ENCODE measurements at places on chromosomes 12 and 14.

- no peak for DNase-seq
Measured at GRCh38 chr14:92480856-92481255, 32.7 kb upstream of the RIN3 start.

GRCh38 chr12:127911291-127911690 is 355.7 kb upstream of the TMEM132C start:
- DNase-seq: no peak

DNA sequence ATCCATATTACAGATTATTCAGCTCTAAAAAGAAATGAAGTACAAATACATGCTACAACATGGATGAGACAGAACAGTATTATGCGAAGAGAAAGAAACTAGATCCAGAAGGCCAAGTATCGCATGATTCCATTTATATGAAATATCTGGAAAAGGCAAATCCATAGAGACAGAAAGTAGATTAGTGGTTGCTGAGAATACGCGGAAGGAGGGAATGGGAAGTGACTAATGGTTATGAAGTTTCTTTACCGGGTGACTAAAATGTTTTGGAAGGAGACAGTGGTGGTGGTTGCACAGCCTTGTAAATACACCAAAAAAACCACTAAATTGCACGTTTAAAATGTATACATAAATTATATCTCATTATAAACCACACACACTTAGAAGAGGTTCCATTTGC is 12.5 kb downstream of the PRDM4 start:
- peak; percentile 46 for DNase-seq

- DNase-seq: no peak
Measured at GRCh38 chr12:14247166-14247565, 118.3 kb upstream of the ATF7IP start.

DNA sequence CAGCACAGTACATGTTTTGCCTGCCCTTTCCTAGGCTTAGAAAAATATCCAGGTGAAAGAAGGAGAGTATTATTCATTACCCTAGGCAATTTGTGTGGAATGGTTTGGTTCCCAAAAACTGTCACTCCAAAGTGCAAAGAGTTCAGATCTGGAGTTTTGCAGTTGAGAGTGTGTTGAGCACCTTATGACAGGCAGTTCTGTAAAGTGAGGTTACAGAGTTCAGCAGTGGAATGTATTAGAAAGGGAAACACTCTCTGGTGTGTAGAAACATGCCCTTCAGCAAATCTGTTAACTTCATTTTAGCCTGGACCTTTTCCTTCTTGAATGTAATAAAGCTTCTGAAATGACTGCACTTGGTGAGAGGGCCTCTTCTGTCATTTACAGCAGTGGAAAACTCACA is 154.0 kb upstream of the SSTR1 start:
- no peak for DNase-seq

DNA sequence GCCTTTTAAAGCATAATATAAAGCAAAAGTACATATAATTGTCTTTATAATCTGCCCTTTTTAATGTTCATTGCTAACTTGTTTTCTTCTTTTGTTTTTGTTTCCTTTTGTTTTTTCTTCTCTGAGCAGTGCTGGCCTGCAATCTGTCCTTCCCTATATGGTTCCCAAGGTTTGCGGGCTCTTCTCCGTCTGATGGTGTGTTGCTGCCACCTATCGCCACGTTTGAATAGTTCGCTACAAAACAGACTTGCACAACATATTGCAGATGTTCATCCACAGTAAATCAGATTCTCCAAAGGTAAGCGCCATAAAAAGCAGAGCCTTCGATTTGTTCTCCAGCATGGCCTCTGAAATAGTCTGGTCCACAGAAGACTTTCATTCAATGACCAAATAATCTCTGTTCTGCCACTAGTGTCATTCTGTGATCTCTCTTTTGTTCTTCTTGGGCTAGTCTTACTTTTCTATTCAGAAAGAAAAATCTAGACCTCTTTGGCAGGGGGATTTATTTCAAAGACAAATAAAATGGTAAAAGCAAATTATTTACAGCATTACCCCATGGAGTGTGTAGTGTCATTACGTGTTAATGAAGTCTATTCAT is 33.5 kb downstream of the C12orf50 start:
- peak; percentile 53 for DNase-seq

DNA sequence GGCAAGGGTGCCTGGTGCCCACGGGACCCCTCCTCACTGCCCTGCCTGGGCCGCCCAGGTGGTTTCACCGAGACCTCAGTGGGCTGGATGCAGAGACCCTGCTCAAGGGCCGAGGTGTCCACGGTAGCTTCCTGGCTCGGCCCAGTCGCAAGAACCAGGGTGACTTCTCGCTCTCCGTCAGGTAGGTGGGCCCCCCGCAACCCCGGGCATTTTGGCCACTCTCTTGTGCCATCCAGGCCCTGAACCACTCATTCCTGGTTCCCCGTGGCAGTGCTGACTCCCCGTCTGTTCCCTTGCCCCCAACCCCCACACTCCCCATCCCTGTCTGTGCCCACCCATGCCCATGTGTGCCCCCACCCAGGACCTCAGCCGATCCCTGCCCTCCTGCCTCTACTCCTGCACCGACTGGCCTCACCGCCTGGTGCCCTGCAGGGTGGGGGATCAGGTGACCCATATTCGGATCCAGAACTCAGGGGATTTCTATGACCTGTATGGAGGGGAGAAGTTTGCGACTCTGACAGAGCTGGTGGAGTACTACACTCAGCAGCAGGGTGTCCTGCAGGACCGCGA is 480 bp downstream of the PTPN6 start:
- no peak for DNase-seq

GRCh38 chr12:39440781-39441180 is 2.1 kb downstream of the KIF21A start:
- DNase-seq: no peak

- no peak for DNase-seq
Measured at GRCh38 chr12:127925971-127926370, 341.0 kb upstream of the TMEM132C start.

DNA sequence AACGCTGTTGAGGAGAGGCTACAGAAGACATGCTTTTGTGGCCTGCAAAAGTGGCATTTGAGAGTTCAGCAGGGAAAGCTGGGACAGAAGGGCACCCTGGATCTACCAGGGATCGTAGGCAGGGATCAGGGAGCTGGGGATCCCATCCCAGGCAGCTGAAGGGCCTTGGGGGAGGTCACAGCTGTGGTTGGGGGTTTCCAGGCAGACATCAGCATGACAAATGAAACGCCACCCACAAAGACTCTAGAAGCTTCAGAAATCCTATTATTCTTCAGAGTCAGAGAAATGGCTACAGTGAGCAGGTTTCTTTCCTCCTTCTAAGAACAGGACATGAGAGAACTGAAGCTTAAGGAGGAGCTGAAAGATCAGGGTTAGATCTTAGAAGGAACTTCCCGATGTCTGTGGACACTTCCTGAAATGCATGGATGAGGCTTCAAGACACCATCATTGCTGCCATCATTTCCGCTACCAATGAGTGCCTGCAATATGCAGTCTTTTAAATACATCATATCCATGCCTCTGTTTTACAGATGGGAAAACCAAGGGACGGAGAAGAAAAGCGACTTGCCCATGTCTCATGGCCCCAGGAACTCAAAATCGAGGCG is 104.3 kb downstream of the RBM19 start:
- DNase-seq: no peak

- no peak for DNase-seq
Measured at GRCh38 chr12:3009780-3010179, 50.6 kb downstream of the TEAD4 start.

DNA sequence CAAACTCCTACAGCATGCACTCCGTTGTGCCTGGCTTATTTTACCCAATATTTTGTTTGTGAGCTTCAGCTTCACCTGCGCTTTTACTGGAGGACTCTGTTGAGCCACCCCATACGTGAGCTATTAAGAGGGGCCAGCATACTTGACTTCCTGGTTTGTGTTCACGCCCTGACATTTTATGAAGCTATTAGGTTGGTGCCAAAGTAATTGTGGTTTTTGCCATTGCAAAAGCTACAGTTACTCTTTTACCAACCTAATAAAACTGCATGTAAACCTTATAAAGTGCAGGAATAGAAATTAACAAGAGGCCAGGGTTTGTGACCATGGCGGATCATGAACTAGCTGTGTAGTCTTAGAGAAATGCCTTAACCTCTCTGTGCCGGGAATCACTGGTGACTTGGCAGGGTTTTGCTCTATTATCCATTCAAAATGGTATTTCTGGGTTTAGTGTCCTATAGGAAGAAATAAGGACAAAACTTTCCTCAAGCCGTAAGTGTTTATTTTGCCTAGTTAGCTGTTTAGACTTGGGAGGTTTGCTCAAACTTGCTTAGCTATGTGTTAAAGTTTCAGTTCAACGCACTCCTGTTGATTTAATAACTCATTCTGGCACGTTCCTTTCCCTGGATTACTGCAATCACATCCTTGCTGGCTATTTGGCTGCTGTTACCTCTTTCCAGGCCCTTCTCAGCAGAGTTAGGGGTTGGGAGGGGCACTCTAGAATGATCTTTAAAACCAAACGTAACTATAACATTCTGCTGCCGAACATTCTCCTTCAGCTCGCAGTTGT is 1027.6 kb downstream of the BCL11B start:
- DNase-seq: no peak

GRCh38 chr12:43111608-43112007 is 440.4 kb downstream of the ADAMTS20 start:
- no peak for DNase-seq

DNA sequence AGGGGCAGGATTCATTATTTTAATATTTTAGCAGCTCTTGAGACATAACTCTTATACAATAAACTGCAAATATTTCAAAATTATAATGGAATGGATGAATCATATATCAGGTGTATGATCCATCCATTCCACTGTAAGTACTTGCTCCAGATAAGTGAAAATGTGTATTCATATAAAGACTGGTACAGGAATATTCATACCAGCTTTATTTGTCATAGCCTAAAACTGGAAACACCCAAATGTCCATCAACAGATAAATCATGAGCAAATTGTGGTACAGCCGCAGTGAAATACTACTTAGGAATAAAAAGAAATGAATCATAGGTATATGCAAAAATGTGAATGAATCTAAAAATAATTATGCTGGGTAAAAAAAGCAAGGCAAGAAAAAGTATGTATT is 263.6 kb upstream of the SYT10 start:
- DNase-seq: no peak

DNA sequence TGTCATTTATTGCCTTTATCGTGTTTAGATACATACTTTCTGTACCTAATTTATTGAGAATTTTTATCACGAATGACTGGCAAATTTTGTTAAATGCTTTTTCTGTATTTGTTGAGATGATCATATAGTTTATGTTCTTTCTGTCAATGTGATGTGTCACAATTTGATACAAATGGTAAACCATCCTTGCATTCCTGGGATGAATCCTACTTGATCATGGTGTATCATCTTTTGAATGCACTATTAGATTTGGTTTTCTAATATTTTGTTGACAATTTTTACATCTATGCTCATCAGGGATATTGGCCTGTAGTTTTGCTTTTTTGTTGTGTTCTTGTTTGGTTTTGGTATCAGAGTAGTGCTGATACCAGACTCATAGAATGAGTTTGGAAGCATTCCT is 185.1 kb downstream of the NUBPL start:
- no peak for DNase-seq

DNA sequence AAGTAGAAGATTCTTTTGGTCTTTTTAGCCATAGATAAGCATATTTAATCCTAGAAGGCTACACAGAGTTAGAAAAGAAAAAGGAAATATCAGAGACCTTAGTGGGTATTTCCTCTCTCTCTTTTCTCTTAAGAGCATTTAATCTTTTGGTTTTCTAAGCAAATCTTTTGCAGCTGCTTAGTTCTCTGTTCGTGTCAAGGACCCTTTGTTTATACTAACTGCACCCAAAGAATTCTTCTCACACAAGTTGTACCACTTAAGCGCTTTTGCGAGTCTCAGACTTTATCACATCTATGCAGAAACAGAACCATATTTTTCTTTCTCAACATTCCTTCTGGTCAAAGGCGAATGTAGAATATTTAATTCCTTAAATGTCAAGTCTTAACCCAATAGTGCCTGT is 17.9 kb upstream of the NID2 start:
- no peak for DNase-seq

GRCh38 chr12:131836714-131837397 is 8.7 kb downstream of the MMP17 start:
- no peak for DNase-seq

DNA sequence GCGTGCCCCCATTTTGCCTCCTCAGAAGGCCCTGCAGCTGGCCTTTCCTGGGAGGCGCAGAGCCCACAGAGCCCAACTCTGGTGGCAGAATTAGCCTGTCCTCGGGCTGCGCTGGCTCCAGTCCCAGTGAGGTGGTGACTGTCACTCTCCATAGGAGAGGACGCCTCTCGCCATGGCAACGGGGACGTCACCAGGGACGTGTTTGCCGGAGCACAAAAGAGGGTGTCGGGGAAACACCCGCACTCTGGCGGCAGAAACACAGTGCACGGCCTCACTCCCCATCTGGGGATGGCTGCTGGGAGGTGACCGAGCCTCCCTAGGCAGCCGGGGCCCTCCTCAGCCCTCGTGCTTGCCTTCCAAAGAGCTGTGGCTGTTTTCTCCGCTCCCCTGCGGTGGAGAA is 50.2 kb upstream of the NCOR2 start:
- DNase-seq: no peak

DNA sequence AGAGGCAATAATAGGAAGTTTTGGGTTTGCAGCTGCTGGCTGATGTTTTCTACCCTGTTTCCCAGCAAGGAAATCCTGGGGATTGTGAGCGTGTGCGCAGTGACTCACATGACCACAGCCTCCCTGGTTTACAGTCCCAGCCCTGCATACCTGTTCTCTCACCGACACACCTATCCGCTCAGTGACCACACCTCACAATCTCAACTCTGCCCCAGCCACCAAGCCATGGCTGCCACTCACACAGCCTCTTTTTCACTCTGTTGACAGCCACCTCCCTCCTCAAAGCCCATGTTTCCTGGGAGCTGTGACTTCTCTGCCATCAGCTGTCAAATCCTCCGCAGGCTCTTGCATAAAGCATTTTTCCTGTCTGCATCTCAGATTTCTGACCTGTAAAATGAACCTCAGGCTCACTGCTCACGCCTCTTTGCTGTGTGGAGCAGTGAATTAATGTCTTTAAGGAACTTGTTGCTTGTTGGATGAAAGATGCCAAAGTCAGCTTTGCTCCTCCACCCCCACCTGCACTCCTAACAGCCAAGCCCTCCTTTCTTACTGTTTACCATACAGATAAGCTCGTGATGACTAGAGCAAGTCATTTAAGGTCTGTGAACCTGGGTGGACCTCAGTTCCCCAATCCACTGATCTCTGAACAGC is 43.5 kb downstream of the B4GALNT3 start:
- DNase-seq: no peak

- DNase-seq: no peak
Measured at GRCh38 chr14:33909380-33910084, 41.3 kb downstream of the EGLN3 start.

GRCh38 chr12:13835652-13836051 is 145.8 kb downstream of the GRIN2B start:
- no peak for DNase-seq

- DNase-seq: no peak
Measured at GRCh38 chr12:33676866-33677265, 237.2 kb upstream of the SYT10 start.

Measured in non-pigmented ciliary epithelial cell (primary cell).